Osteoblast (primary cell): ENCODE measurements at places on chromosomes 2 and 18. TPM values are rescaled to one million over a fixed set of nuclear protein-coding genes. Genes with fewer than 3 reads are reported as not detected.

GALNT13 gene
- total RNA-seq = under 0.01 and 0.36 TPM in 2 replicates

GPR55 gene
- not detected in 2 replicates for total RNA-seq

KLHL29 gene
- 1.5 and 3.3 TPM in 2 replicates for total RNA-seq

LRRFIP1 gene
- total RNA-seq = 48.3 and 51.8 TPM in 2 replicates

SCYGR4 gene
- not detected in 2 replicates for total RNA-seq

ANKRD29 gene
- 9.8 and 20.9 TPM in 2 replicates for total RNA-seq

MEP1B gene
- total RNA-seq = not detected in 2 replicates

POLE4 gene
- total RNA-seq = 18.9 and 23.5 TPM in 2 replicates

C1QL2 gene
- not detected in 2 replicates for total RNA-seq

DSG1 gene
- not detected in 2 replicates for total RNA-seq

PLGLB2 gene
- 2.5 and 3.2 TPM in 2 replicates for total RNA-seq

LGALSL gene
- 3.6 and 3.8 TPM in 2 replicates for total RNA-seq

ZDBF2 gene
- 9.1 and 12.7 TPM in 2 replicates for total RNA-seq

RPE gene
- 60.1 and 68.0 TPM in 2 replicates for total RNA-seq
